ENCODE measurements at places on chromosomes 5 and 9.
A peak's percentile ranks its signal among the peaks of the same experiment; 100 is the strongest.

DNA sequence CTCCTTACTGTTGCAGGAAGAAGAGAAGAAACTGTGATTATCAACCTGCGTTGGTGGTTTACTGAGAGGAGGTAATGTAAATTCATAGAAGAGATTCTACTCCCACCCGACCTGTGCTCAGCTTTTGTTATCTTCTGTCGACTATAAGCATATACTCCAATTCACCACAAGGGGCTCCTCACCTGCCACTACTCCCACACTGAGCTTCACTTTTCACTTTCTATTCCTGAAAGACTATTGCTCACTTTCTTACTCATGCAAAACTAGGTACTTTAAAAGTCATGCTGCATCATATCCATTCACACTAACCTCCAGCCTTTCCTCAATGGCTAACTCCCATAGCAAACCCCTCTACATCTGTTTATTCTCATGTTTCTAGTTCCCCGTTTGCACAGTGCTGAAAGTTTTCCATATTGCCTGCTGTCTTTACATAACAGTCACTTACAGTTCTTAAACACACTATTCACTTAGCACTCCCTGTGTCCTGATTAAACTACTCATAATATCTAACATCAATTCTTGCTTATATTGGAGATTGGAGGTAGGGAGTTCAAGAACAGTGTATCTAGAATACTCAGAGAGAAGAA lies 1062.6 kb downstream of the NR2F1-AS1 start:
- no peak for DNase-seq

GRCh38 chr5:139639619-139640380 lies 8.3 kb upstream of the CXXC5 start:
- no peak for DNase-seq

DNA sequence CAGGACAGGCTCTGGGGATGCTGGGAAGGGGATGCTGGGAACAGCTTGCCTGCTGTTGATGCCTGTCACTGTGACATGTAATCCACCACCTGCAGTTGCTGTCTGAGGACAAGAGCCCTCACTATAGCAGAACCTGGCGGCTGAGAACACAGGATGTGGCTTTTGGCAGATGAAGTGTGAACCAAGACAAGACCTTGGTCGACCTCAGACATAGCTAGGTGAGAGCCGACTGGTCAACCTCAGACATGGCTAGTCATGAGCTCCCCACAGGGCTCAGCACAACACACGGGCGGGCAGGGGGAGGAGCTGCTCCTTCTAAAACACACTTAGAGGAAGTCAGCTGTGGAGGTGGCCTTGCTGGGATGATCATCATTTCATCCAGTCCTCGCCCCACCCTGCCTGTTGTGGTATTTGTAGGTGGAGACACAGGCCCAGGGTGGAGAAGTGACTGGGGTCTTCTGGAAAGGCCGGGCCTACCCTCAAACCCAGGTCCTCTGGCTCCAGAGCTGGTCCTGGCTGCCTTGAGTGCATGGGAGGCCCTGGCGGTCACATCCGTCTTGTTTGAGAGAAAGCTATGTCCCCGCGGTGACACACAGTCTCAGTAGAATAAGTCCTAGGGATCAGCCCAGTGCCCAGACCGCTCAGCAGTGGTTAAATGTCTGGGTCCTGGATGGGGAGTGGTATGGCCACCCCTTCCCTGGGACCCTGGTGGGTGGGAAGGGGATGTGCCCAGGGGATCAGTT lies 6.1 kb downstream of the SUSD3 start:
- DNase-seq, result peak; percentile 95

- no peak for DNase-seq
These were observed 2.4 kb upstream of the RXRA start for GRCh38 chr9:134323741-134324358.

- no peak for DNase-seq
These were observed 35.9 kb upstream of the TESK1 start for GRCh38 chr9:35569206-35569605.

GRCh38 chr5:97096191-97096590 lies 46.2 kb downstream of the LIX1 start:
- DNase-seq, result no peak

GRCh38 chr5:6545036-6545693 lies 87.7 kb downstream of the NSUN2 start:
- no peak for DNase-seq

- no peak for DNase-seq
These were observed 16.3 kb upstream of the DENND1A start for GRCh38 chr9:123946101-123946821.

- no peak for DNase-seq
These were observed 68.8 kb upstream of the DAB2IP start for GRCh38 chr9:121582641-121583040.

DNA sequence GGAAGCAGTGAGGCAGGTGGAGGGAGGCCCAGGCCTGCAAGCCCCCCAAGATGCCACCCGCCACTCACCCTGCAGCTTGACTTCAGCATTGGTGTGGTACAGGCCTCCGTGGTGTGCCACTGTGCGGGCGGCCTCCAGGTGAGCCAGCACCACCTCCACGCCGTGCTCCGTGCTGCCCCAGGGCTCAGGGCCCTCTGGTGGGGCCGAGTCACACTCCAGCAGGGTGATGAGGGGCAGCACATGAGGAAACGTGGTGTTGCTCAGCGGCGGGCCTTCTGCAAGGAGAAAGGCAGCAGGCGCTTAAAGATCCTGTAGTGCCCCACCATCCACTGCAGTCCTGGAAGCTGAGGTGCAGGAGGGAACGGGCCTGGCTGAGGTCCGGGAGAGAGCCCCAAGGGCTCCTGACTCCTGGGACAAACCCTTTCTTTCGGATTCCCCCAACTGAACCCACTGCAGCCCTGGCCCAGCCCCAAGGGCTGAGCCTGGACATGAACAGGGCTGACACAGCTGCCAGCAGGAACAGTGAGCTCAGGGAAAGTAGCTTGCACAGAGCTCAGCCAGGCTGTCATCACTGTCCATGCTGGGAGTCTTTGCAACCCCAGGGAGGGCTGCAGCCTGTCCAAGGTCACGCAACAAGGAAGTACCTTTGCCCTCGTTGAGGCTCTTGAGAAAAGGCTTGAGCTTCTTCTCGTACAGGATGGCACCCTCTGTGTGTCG lies 4.7 kb upstream of the TOR2A start:
- no peak for DNase-seq

- DNase-seq, result no peak
These were observed 11.1 kb downstream of the LURAP1L start for GRCh38 chr9:12785941-12786340.

- DNase-seq, result no peak
These were observed 96.3 kb downstream of the CFAP95 start for GRCh38 chr9:69916950-69917349.

DNA sequence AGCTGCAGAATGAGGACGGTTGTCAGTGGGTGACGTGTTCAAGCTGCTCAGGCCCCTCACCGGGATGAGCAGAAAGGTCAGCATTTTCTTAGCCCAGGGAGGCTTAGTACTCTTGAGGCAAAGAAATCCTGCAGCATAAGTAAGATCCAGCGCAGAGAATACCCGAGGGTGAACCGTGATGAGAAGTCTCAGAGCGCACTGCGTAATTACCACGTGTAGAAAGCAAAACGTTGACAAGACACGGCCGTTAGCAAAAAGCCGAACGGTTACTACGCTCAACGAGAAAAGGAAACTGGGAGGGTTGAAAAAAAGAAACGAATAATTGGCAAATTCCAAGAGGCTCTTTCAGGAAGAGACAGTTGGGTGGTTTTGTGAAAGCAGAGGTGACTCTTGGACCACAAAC lies 104.0 kb downstream of the COL23A1 start:
- no peak for DNase-seq

DNA sequence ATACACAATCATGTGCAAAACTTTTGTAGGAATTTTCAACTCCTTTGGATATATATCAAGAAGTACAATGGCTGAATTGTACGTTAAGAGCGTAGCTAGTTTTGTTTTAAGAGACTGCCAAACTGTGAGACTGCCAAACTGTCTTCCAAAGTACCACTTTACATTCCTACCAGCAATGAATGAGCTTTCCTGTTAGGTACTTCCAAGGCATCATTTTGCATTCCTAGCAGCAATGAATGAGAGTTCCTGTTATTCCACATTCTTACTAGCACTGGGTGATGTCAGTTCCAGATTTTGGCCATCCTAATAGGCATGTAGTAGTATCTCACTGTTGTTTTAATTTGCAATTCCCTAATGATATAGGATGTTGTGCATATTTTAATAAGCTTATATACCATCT lies 219.3 kb downstream of the KCNN2 start:
- no peak for DNase-seq

Data from activated CD4-positive, alpha-beta memory T cell treated with anti-CD3 and anti-CD28 coated beads, Interleukin-2, amount 10 ng/mL, durations not matched to agents 7 days and 5 days (primary cell).